MG63 (cell line): ENCODE measurements at places on chromosomes 13 and 19.
A peak's percentile ranks its signal among the peaks of the same experiment; 100 is the strongest.

GRCh38 chr13:48167866-48168265 lies 65.1 kb upstream of the ITM2B start:
- no peak for DNase-seq

DNA sequence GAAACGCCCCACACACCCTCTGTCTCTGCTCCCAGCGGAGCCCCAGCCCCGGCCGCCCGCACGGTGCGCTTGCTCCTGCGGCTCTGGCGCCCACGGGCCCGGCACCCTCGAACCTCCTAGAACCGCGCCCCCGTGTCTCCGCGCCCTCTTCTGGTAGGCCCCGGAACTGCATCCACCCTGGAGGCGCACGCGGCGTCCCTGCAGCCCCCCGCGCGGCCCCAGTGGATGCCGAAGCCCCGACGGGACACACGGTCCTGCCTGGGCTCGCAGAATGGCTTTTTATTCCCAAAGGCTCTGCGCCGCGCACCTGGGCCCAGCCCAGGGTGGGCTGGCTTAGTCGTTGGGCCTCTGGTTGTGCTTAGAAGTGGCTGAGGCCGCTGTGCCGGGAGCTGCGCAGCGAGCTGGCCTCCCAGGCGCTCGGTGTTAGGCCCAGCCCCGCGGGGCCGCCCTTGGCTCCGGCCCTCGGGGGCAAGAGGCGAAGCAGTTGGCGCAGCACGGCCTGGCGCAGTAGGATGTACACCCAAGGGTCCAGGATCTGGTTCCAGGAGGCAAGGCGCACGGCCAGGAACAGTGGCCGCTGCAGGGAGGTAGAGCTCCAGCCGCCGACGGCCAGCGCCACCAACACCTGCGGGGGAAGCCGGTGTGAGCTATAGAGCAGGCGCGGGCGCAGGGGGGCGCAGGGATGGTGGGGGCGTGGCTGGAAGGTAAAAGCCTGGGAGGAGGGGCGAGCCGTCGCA lies 2.8 kb downstream of the PTGER1 start:
- DNase-seq = peak; percentile 57

GRCh38 chr13:91745967-91746366 lies 347.5 kb downstream of the GPC5 start:
- DNase-seq = no peak

DNA sequence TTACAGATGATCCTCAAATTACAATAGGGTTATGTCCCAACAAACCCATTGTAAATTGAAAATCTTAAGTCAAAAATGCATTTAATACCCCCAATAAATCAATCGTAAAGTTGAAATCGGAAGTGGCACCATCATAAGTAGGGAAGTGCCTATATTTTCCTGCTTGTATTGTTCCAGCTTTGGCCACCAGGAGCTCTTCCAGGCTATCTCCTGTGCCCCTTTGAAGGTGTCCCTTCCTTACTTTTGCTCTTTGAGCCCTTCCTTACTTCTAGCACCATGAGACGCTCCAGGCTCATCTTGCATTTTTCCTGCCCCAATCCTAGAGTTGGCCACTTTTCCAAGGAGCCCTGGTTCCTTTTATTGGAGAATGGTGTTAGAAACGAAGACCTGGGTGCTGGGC lies 163.0 kb upstream of the TSC22D1 start:
- no peak for DNase-seq

DNA sequence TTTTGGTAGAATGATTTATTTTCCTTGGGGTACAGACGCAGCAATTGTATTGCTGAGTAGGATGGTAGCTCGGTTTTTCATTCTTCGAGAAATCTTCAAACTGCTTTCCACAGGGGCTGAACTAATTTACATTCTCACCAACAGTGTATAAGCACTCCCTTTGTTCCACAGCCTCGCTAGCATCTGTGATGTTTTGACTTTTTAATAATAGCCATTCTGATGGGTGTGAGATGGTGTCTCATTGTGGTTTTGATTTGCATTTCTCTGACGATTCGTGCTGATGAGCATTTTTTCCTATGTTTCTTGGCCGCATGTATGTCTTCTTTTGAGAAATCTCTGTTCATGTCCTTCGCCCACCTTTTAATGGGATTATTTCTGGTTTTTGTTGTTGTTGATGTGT lies 54.8 kb upstream of the UQCRFS1 start:
- DNase-seq = no peak

DNA sequence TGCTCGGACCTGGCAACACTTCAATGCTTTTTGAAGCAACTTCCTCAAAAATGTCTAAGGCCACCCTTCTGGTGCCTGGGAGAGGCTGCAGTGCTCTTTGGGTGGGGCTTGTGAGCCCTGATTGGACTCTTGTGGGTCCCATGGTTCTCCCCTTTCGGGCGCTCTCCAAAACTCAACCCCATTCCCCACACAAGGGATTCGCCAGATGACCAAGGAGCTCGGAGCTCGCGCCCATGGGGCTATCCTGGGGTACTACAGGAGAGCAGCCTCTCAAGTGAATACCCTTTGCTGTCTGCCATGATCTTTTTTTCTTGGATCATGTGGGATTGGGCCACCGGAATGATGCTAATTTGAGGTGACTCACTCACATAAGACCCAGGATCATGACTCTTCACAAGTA lies 29.7 kb upstream of the KL start:
- no peak for DNase-seq

DNA sequence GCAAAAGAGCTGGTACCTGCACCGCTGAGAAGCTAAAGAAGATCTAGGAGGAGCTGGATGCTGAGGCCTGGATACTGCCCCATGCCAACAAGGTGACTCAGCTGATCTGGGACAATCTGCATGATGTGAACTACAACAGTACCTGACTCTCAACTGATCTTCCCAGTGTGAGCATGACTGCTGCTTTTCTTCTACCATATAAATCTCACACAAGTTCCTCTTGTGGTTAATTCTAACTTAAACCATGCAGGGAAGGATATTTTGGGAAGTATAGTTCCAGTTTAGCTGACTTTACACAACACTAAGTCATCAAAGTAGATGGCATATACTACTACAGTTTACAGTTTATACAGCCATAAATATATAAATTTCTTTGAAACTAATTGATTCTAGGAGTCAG lies 91.9 kb downstream of the SLAIN1 start:
- no peak for DNase-seq

- DNase-seq = no peak
These were observed 404.2 kb downstream of the COG6 start for GRCh38 chr13:40059540-40060232.

DNA sequence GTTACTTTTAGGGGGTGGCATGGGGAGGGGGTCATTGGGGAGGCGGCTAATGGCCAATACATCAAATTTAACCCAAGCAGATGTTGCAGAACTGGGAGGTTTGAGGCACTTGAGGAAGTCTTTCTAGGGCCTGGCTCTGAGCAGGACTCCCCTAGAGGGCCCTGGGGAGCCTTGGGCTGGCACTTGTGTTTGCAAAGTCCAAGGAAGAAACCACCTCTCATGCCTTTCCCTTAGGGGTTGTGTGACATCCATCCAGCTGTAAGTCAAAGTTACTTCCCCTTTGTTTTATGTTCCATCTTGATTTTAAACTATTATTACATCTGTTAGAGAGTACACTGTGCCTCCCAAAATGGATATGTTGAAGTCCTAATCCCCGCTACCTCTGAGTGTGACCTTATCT lies 159.9 kb downstream of the KATNAL1 start:
- no peak for DNase-seq

- no peak for DNase-seq
These were observed 574 bp downstream of the SH3GL1 start for GRCh38 chr19:4399812-4400134.

- no peak for DNase-seq
These were observed 8.4 kb upstream of the SUPT20H start for GRCh38 chr13:37067874-37068273.

GRCh38 chr13:30120133-30120822 lies 187.1 kb downstream of the KATNAL1 start:
- no peak for DNase-seq

DNA sequence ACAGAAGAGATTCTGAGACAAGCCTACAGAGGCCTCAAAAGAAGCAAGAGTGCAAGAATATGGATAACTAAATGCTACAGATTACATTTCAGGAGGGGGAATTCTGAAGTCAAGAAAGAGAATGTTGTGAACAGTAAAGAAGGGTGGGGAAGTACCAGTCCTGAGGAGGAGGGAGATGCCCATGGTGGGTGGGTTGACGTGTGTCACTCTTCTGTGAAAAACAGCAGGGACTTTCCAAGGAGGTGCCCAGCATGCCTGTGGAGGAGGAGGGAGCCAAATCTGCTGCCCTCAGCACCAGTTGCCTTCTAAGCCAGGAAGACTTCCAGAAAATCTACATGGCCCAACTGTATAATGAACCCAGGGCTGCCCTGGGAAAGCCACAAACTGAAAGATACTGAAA lies 87.7 kb downstream of the SGCG start:
- no peak for DNase-seq

DNA sequence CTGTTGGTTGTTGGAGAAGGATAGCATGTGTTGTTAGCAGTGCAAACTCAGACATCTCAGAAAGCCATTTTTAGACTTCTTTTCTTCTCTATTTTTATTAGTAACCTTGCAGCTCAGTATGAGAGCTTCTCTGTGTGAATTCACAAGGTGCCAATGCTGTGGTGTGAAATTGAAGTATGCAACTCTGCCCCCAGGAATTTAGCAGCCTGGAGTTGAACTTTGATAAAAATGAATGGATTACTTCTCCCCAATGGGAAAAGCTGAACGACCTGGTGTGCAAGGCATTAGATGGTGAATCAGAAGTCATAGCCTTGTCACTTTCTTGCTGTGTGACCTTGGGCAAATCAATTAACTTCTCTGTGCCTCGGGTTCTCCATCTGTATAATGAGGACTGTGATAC lies 512.3 kb upstream of the PCDH9 start:
- no peak for DNase-seq

GRCh38 chr19:8461891-8462290 lies 17.1 kb downstream of the HNRNPM start:
- no peak for DNase-seq

- no peak for DNase-seq
These were observed 376.1 kb downstream of the LMO7 start for GRCh38 chr13:76012091-76012721.

GRCh38 chr13:40145139-40145538 lies 489.7 kb downstream of the COG6 start:
- DNase-seq = no peak

GRCh38 chr19:6234527-6234926 lies 45.2 kb downstream of the MLLT1 start:
- no peak for DNase-seq

GRCh38 chr13:112961457-112962369 lies 7.3 kb upstream of the MCF2L start:
- no peak for DNase-seq

DNA sequence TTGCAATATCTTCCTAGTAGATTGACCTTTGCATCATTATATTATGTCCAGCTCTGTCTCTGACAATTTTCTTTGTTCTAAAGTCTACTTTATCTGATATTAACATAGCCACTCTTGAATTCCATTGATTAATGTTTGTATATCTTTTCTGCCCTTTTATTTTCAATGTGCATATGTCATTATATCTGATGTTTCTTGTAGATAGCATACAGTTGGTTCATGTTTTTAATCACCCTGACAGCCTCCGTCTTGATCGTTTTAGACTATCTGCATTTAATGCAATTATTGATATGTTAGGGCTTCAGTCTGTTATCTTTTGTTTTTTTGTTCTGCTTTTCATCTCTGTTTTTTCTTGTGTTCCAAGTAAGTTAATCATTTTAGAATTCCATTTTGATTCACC lies 159.8 kb downstream of the ENOX1 start:
- no peak for DNase-seq

- no peak for DNase-seq
These were observed 3.3 kb downstream of the SYCN start for GRCh38 chr19:39200803-39201115.

DNA sequence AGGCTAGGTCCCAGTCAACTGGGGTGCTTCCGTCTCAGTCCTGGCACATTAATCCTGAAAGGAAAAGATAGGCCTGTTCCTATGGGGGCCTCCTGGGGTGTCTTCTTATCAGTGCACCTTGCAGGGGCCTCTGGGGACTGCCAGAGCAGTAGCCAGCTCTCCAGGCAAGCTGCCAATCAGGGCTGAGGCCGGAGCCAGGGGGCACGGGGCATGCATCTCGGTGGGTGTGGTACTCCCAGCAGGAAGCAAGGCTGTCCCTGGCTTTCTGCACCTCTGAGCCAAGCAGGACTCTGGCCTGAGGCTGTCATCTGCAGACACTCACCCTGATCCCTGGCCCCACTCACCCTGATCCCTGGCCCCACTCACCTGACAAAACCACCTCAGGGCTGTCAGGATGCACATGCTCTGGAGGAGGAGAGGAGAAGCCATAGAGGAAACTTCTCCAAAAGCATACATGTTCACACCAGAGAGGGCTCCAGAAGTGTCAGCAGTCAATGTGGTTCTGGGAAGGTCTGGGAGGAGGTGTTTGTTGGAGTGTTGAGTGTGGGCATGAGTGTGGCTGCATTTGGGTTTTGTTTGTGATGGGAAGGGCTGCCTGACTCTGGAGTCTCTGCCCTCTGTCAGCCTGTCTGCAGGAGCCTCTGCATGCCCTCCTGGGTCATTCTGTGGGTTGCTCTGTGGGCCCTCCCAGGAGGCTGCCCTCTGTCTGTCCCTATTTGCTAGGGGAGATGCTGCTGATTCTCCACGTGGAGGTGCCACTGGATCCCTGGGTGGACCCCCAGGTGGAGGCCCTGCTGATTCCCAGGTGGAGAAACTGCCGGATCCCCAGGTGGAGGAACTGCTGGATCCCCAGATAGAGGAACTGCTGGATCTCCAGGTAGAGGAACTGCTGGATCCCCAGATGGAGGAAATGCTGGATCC lies 22.7 kb upstream of the KCTD15 start:
- no peak for DNase-seq

- peak; percentile 3 for DNase-seq
These were observed 58.6 kb downstream of the WASF3 start for GRCh38 chr13:26616126-26616525.

GRCh38 chr13:62512194-62513141 lies 1096.8 kb upstream of the PCDH20 start:
- peak; percentile 23 for DNase-seq

GRCh38 chr13:73681015-73681414 lies 453.2 kb downstream of the KLF12 start:
- no peak for DNase-seq

GRCh38 chr19:38387550-38388348 lies at the start of gene GGN:
GGN (minus strand) TSS chr19:38388034; CDS start chr19:38387261, 773 bp downstream.
- DNase-seq = peak; percentile 88

DNA sequence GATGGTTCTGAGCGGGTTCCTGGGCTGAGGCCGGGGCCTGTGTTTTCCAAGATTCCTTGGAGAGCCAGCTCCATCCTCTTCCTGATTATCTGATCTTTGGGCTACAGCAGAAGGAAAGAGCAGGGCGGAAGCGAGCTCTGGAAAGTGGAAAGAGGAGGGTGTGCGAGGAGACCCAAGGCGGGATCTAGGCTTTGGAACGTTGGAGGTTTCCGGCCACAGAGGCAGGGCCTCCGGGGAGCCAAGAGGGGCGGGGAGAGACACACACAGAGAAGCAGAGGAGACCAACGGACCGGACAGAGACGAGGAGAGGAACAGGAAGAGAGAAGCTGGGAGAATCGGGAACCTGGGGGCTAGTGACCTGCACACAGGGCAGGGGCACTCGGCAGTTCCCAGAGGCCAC lies at the start of gene CLEC11A:
CLEC11A (plus strand) TSS at position 296 of the 400 bp plus-strand sequence. CDS start 162 bp downstream, outside the sequence.
- DNase-seq = peak; percentile 96

DNA sequence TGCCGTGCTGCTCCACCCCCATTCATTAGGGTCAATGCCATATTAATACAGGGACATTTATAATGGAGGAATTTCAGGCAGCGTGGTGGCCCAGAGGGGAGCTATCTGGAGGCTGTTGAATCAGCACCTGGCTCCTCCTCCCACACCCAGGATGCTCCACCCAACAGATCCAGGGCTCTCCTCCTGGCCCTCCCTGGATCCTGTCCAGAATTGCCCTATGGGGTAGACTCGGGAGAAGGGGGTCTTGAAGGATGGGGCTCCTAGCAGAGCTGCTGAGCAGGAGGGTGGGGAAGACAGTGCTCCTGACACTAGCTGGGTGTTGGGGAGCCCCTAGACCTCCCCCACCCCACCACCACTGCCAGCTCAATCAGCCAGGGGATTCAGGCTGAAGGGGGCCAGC lies 5.2 kb upstream of the OR10H5 start:
- DNase-seq = no peak
